Anterior cingulate cortex (tissue), 58 donors: ENCODE measurements at places on chromosomes 4 and X.
A peak's percentile ranks its signal among the peaks of the same experiment; 100 is the strongest.

- DNase-seq = no peak
Observed at GRCh38 chr4:135963009-135963408, 1569.3 kb downstream of the PCDH18 start.

- DNase-seq = no peak
Observed at GRCh38 chr4:73864961-73865360, 4.2 kb upstream of the CXCL1 start.

- DNase-seq = no peak
Observed at GRCh38 chrX:50815120-50815519, 1.1 kb upstream of the SHROOM4 start.

DNA sequence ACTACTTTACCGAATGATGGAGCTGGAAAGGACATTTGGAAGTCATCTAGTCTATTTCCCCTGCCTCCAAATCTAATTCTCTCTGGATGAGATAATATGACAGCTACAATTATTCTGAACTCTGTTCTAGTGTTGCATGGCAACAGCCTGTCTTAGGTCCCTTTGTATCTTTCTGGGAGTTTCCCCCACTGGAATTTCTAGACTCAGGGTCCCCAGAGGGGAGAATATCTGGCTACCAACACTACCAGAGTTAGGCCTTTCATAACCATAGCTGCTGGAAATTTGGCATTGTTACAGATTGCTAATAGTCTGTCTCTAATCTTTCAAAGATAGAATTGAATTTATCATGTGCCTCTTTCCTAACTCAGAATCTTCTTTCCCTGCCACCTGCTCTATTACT lies 4.5 kb downstream of the MSN start:
- DNase-seq = no peak

DNA sequence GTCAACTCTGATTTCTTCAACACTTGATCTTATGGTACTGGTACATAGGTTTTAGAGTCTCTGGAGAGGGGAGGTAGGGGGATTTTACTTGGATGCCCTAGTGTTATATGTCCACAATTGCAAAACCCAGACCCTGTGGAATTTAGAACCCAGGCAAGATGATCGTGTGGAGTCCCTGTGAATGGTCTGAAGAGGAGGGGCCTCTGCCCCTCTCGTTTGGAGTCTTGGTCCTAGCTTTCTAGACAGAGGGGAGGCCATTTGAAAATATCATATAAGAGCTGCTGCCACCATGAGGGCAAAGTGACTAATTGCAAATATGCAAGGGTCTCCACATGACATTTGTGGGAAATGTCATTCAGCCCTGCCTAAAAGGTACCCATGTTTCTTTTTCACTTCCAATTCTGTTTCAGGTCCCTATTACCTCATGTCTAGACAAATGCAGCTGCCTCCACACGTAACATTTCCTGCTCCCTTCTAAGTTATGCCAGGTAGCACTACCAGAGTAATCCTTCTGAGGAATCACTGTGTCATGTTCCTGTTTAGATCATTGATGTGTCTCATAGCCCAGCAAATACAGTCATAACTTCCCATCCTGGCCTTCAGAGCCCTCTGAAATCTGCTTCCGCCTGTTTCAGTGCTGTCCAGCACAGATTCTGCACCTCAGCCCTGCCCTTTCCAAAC lies 126.8 kb downstream of the KLHL8 start:
- DNase-seq = no peak

DNA sequence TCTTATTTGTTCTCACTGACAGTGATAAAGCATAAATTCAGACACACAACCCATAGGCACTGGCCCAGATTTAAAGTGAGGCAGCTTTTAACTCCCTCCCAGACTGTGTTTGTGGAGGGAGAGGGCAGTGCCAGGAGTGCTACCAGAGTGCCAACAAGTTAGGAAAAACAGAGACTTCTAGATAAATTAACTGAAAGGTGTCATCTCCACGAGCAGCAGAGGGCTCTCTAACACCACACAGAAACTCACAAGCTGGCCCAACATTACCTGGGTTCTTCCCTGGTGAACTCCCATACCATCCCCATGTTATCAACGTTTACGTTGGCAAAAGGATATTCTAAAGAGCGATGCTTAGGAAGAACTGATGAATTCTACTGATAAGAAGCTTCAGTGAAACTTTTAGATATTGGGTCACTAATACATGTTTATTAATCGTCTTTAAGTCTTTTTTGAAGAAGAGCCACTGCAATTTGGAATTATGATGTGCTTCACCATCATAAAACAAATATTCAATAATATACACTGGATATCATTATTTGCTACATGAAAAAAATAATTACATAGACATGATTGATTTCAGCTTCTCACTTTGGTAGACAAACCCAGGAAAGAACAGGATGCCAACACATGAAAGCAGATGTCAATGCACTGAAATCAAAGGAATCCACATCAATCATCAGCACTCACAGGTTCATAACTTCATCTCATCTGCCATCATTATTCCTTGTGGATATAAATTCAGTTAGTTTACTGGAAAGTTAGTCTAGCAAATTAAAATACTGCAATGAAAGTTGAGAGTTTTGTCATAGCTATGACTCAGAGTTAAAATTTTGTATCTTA lies 121.2 kb upstream of the NAP1L5 start:
- peak; percentile 20 for DNase-seq

DNA sequence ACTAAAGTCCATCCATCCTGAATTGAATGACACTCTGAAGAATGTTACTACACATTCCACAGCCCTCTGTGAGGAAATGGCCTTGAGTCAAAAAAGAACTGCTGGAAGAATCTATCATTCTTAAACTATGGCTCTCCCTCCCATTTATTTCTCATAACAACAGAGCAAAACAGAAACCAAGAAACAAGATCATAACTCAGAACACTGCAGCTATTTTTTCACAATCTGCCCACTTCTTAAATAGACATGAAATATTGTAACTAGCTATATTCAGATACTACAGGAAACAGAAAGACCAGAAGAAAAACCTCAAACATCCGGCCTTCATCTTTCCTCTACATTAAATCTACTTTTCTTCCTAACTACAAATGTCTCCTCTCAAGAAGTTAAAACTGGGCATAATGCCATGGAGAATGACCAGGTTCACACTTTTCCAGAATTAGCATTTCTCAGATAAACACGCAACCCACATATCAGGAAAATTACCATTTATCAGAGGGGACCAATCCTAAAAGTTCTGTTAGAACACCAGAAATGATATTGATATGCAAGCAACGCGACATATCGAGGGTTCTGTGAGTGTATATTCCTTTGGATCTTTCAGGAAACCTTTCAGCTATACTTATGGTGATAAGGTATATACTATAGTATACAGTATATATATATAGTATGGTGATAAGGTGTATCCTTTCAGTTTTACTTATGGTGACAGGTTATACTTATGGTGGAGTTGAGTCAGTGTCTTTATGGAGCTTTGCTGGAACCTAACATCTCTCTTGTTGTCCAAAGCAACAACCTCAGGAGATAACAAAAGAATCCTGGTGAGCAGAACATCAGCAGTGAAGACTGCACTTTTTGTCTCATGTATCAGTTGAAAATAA lies 60.4 kb upstream of the IRF2 start:
- no peak for DNase-seq

DNA sequence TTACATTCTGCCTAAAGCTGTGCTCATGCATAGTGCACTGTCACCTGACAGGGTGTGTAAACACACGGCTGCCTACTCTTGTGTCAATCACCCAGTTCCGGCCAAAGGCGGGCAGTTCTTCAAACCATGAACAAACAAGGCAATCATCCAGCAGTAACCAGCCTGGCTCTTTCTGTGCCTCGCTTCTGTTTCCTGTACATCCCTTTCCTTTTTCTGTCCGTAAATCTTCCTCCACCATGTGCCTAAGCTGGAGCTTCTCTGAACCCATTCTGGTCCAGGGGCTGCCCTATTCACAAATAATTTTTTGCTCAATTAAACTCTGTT lies 60.8 kb upstream of the CBR4 start:
- DNase-seq = no peak

DNA sequence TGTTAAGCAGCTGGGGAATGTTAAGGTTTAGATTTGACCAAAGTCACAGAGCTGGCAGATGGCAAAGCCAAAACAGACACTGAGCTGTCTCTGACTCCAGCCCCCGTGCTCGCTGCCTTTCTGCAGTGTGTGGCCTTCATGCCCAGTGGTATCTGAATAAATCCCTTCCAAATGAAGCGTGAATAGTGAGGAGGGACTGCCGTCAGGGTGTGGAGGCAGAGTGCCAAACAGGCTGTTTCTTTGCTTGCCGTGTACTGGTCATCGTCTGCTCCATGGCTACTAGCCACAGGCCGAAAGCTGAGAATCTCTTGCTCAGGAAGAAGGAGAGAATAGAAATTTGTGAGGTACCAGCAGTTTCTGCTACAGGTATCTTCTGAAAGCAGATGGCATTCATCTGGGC lies 19.7 kb downstream of the PRIMPOL start:
- no peak for DNase-seq

GRCh38 chrX:9211269-9211668 lies 177.3 kb upstream of the FAM9B start:
- no peak for DNase-seq

GRCh38 chr4:38387819-38388218 lies 276.2 kb upstream of the KLF3 start:
- DNase-seq = no peak

- no peak for DNase-seq
Observed at GRCh38 chr4:73620115-73620792, at the start of gene RASSF6. Gene RASSF6, minus strand, starts transcription at chr4:73620436. Its CDS starts 8,641 bp downstream, at chr4:73611795.

GRCh38 chrX:110268886-110269285 lies 49.0 kb downstream of the AMMECR1 start:
- no peak for DNase-seq

- DNase-seq = no peak
Observed at GRCh38 chr4:146762016-146762415, 123.3 kb downstream of the POU4F2 start.

DNA sequence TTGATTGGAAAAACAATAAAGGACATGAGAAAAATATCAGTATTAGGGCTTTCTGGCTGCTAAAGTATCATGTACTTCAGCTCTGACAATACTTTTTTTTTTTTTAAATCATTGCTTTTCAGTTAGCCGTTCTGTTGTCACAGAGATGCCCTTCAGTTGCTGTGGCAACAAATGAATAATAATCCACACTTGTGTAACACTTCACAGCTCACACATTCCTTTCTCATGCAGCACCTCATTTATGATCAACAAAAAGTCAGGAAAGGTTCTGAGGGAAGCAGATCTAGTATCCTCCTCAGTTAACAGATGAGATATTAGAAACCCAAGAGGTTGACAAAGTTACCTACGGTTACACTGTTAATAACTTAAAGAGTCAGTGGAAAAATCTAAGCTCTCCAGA lies 444.2 kb upstream of the SLIT2 start:
- no peak for DNase-seq

DNA sequence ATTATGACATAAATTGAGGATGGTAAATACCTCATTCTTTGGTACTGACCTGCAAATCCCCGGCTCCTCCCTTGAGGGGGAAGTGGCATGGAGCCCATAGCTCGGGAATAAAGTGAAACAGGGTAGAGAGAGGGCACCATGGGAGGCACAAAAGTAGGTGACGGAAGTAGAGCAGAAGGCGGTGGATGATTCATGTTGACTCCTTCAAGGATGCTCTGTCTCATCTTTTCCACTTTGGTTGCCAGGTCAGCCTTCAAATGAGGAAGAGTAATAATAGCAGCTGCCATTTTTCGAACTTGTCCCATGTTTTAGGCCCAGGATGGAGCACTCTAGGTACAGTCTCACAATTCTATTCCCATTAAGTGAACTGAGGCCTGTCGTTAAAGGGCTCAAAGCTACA lies 41.4 kb upstream of the PHF8 start:
- no peak for DNase-seq

- no peak for DNase-seq
Observed at GRCh38 chrX:70434914-70435586, 9.6 kb upstream of the DLG3 start.

GRCh38 chrX:139751053-139751452 lies 43.1 kb upstream of the MCF2 start:
- no peak for DNase-seq

GRCh38 chr4:83490876-83491450 lies 6.1 kb upstream of the ABRAXAS1 start:
- DNase-seq = no peak

GRCh38 chr4:42262701-42263490 lies 110.4 kb upstream of the BEND4 start:
- DNase-seq = no peak

- DNase-seq = peak; percentile 4
Observed at GRCh38 chr4:85084371-85085094, 118.0 kb upstream of the WDFY3 start.

DNA sequence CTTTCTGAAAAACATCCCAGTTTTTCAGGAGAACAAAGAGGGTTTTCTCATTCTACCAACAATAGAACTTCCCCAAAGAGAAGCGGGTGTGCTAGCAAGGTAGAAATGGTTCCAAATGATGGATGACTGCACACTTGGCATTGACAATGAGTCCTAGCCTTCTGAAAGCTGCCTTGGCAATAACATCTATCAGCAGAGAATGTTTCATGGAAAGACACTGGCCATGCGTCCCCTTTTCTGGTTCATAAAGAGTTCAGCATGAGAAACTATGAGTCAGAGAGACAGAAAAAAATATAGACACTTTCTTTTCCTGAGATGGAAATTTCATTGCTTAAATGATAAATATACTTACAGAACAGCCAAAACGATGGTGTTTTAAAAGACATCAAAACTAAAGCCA lies 236.9 kb upstream of the PRKX start:
- no peak for DNase-seq

GRCh38 chr4:89574176-89574575 lies 262.8 kb downstream of the SNCA start:
- no peak for DNase-seq

- no peak for DNase-seq
Observed at GRCh38 chrX:916230-916599, 285.6 kb downstream of the SHOX start.

DNA sequence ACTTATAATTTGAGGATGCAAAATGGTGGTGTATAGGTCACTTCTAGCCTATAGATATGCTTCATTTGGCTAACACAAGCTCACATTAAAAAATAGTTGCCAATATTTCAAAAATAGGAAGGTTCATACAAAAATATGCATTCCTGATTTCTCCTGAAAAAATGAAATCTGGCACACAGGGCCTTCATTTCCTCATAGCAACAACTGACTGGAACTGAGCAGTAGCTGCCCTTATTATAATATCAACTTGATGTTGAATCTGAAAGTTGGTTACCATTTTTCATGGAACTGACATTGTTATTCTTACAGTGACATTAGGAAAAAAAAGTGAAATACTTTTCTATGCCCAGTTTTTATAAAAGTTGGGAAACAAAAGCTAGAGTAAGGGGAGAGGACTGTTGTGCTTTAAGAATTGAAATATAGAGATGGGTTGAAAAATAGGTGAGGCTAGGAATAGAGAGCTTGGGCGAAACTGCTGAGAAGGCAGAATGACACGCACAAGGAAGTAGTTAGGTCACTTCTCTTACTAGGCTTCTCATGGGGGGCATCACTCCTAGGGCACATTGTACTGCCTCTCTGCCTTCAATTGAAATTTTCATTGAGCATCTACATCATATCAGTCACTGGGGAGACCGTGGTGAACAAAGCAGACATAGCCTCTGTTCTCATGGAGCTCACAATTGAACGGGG lies 43.1 kb upstream of the C1GALT1C1 start:
- DNase-seq = no peak

DNA sequence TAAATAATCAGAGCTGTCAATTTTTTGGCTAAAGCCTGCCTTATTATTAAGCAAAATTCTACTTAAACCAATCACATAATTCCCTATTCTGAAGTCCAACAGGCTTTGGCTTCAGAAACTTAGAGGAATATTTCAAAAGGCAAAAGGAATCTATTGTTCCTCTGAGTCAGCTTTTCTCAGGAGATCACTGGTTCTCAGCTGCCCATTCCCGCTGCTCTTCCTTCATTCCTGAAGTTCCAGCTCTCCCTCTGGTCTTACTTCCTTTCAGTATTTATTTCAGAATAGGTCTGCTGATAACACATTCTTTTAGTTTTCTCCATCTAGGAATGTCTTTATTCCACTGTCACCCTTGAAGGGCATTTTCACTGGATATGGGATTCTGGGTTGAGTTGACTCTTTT lies 133.7 kb downstream of the SOWAHB start:
- no peak for DNase-seq
